ENCODE measurements at places on chromosomes 3 and 15.

DNA sequence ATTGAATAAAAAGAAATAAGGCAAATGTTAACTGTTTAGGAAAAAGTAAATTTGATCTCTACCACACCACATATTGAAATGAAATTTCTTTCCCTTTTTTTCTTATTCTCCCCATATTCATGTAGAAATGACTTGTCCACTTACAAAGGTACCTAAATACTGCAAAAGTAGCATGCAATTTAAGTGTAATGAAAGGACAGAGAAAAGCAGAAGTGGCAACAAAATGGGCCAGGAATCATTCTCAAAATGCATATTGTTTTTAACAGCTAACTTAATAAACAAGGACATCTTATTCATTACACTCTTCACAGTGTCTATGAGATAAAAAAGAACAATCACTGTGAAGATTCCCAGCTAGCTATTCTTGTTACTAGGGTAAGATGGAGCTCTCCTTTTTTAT lies 40.6 kb upstream of the FGF7 start:
- DNase-seq = no peak

- no peak for DNase-seq
Measured at GRCh38 chr3:141812084-141812483, 48.9 kb downstream of the GRK7 start.

DNA sequence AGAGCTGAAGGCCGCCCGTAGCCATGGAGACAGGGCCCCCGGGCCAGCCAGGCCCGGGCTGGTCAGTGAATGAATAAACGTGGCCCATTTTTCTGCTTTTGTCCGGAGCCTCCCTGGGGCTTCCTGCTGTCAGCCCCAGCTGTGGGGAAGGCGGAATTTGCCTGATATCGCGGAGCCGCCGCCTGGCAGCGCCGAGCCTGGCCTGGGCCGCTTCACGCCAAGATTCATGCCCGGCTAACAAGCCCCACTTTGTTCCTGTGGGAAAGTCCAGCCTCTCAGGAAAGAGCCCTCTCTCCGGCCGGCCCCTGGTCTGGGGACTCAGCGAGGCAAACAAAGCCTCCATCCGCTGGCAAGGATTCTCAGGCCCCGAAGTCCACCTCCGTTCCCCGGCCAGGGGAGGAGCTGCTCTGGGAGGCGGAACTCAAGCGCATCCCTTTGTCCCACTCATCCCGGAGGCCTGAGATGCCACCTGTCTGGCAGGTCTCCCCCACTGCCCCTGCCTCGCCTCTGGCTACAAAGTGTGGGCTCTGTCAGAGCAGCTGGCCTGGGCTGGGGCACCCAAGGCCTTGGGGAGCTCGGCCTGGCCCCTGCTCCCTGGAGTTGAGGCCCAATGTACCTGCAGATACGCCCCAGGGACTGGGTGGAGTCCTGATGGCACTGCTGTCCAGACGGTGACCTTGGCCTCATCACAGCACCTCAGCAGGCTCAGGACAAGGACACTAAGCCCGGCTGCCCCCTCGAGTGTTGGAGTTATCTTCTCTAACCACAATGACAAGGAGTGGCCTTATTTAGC lies 51.6 kb upstream of the SLC6A11 start:
- no peak for DNase-seq

- DNase-seq = no peak
Measured at GRCh38 chr3:139552632-139553365, 13.3 kb upstream of the RBP1 start.

DNA sequence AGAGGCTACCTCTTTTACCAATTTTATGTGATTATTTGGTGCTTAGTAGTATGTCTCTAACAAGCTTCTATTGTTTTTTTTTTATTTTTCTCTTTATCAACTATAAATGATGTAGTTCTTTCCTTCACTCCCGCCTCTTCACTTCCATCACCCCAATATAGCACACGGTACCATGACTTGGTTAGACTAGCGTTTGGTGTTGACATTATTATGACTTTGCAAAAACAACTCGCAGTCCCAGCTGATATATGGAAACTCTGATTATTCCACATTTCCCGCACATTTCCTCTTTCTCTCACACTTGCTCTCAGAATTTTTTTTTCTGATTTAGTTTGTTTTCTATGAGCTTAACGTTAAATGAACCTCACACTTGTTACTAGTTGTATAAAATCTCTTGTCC lies 162.2 kb downstream of the GREM1 start:
- no peak for DNase-seq

- DNase-seq = peak; percentile 2
Measured at GRCh38 chr3:75294124-75294523, 370.0 kb upstream of the FRG2C start.

DNA sequence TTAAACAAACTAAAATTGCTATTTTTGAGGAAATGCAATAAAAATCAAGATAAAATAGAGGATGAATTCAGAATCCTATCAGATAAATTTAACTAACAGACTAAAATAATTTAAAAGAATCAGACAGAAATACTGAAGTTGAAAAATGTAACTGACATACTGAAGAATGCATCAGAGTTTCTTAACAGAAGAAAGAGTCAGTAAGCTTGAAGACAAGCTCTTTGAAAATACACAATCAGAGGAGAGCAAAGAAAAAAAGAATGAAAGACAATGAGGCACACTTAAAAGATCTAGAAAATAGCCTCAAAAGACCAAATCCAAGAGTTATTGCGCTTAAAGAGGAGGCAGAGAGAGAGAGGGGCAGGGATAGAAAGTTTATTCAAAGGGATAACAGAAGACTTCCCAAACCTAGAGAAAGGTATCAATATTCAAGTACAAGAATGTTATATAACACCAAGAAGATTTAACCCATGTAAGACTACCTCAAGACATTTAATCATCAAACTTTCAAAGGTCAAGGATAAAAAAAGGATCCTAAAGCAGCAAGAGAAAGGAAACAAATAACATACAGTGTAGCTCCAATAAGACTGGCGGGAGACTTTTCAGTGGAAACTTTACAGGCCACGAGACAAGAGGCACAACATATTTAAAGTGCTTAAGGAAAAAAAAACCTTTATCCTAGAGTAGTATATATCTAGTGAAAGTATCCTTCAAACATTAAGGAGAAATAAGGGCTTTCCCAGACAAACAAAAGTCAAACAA lies 24.7 kb downstream of the PEAK1 start:
- no peak for DNase-seq

- DNase-seq = no peak
Measured at GRCh38 chr3:170762064-170762463, 107.9 kb downstream of the RPL22L1 start.

- DNase-seq = no peak
Measured at GRCh38 chr3:40258555-40258954, 51.0 kb upstream of the EIF1B start.

GRCh38 chr3:182983876-182984275 lies 3.5 kb upstream of the DCUN1D1 start:
- no peak for DNase-seq

DNA sequence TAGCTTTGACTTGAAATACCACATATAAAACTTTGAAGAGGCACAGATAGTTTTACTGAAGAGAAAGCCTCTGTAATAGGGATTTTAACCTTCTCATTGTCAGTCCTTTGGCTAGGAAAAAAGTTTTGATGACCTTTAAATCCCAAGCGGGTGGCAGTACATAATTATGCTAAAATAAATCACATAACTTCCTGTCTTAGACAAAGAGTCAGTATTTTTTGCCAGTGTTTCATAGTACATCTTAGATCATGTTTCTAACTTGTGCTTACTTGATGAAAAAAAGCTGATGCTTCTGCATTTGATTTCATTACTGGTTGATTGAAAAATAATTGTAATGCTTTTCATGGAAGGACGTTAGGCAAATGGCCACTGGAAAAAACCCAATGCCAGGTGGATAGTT lies 5.8 kb downstream of the ST3GAL6 start:
- no peak for DNase-seq

DNA sequence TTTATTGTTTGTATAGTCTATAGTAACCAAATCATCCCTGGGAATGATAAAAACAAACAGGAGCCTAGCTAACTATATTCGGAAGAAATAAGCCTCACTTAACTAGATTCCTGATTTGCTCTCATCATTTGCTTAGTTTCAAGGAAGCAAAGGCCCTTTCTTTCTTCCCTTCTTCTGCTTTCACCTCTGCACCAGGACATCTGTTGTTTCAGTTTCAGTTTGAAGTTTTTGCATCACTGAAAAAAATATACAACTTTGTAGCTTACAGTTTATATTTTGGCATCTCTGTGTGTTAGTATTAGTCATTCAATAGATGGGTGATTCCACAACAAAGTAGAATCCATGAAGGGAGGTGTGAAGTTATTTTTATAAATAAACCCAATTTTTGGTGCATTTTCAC lies 113.6 kb upstream of the SNTN start:
- no peak for DNase-seq

- DNase-seq = no peak
Measured at GRCh38 chr3:4079339-4080195, 223.6 kb upstream of the SETMAR start.

DNA sequence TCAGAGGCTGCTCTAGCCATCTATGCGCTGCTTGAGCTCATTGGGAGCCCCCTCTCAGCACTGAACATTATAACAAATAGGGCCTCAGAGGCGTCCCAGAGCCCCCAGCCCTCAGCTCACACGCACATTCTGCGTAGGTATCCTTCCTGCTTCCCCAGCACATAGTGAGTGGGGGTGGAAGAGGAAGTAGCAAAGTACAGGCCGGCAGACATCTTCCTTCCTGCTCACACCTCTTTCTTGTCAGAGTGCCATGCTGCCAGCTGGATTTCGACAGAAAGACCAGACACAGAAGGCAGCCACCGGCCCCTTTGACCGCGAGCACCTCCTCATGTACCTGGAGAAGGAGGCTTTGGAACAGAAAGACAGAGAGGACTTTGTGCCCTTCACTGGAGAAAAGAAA lies 16.6 kb downstream of the TMOD2 start:
- no peak for DNase-seq

DNA sequence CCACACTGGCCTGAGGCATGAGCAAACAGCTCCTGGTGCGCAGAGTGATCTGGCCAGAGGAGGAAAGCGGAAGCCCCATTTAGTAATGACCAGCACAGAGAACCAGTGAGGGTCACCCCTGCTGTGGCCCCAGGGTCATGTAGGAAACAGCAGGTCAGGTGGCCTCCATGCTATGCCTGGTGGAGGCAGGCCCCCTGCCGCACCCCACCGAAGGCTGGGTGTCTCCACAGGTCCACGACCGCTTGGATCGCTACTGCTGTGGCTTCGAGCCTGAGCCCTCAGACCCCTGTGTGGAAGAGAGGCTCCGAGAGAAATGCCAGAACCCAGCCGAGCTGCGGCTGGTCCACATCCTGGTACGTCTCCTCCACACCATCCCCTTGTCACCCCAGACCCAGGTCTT lies 52.6 kb downstream of the POMGNT2 start:
- no peak for DNase-seq

- DNase-seq = no peak
Measured at GRCh38 chr3:72618739-72619138, 229.5 kb downstream of the SHQ1 start.

- DNase-seq = no peak
Measured at GRCh38 chr3:141112686-141113297, 61.6 kb downstream of the SPSB4 start.

GRCh38 chr3:45642731-45643152 lies 46.5 kb upstream of the SACM1L start:
- DNase-seq = no peak

- DNase-seq = no peak
Measured at GRCh38 chr15:88535100-88535499, 11.4 kb downstream of the DET1 start.

GRCh38 chr15:92848852-92849598 lies 51.1 kb upstream of the CHD2 start:
- DNase-seq = peak; percentile 43

DNA sequence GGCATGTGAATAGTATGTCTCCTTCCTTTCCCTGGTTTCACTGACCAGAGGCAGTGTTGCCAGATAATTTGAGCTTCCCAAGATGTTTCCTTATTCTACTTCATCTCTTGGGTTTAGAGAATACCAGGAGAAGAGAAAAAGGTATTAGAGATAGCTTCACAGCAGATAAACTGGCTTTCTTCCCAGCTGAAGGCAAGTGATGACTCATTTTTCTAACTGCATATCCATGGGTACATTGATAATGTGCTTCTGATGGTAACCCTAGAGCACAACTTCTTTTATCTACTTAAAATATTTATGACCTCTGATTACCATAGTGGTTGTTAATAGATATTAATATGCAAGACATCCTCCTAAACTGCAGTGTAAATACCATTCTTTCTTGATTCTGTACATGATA lies 34.6 kb upstream of the CMTM8 start:
- DNase-seq = no peak

GRCh38 chr3:133136114-133137041 lies 98.2 kb downstream of the TMEM108 start:
- no peak for DNase-seq

DNA sequence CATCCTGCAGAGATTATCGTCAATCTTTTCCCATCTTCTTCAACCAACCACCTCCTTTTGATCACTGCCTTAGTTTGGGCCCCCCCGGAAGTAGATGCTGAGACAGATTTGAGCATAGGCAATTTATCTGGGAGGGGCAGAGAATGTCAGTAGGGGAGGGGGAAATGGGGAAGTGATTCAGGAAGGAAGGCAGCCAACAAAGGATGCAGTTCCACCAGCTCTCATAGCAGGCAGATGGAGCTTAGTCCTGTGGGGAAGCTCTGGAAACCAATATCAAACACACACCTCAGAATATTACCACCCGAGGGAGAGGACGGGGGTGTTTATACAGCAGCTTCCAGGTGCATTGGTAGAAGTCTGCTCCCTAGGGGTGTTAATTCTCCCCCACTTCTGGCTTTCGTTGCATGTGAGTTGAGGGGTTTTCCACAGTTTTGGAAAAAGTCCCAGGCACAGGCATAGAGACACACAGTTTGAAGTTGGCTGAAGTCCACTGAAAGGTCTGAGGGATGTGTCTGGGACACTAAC lies 91.5 kb upstream of the TNFAIP8L3 start:
- no peak for DNase-seq

- DNase-seq = no peak
Measured at GRCh38 chr15:78840661-78841375, 29.6 kb upstream of the ADAMTS7 start.

DNA sequence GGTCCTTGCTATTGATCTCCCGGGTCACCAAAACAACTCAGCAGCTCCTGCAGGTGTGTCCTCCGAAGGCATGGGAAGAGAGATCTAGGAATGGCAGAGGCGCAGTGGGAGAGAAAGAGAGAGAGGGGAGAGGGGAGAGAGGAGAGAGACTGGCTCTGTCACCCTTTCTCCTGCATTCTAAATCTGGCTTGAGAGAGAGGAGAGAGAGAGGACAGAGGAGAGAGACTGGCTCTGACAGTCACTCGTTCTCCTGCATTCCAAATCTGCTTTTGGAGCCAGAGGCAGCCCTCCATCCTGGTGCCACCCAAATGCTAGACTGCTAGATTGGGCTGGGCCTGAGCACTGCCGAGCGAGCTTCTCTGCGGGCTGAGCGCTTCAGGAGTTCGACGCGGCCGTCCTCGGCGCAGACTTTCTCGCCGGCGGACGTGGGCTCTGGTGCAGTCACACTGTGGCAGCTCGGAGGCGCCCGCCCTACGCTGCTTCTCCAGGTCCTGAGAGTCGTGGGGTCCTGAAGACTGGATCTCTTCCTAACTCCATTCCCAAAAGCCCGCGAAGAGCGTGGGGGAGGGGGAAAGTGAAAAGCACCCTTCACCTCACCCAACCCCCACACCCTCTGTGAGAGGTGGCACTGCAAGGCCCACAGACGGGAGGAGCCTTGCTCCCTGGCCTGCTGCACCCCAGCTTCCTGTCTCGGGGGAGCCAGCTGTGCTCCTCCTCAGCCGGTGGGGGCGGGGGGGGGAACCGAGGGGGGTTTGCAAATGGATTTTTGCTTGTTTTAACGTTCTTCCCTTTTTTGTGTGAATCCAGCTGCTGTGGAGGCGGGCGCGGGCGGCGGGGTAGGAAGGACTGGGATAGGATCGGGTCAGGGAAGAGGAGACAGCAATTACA lies 222.3 kb downstream of the MEIS2 start:
- DNase-seq = no peak

- DNase-seq = no peak
Measured at GRCh38 chr3:27644941-27645340, 77.2 kb downstream of the EOMES start.

Measured in hematopoietic multipotent progenitor cell treated with erythropoietin and hydrocortisone succinate and interleukin-3 and kit ligand, for 15 days (in vitro differentiated cells).